ENCODE measurements at places on chromosomes 5 and 9.
A peak's percentile ranks its signal among the peaks of the same experiment; 100 is the strongest.

GRCh38 chr9:14479163-14479560, 165.2 kb upstream of the NFIB start:
- no peak for DNase-seq

GRCh38 chr9:133515615-133516255, 9.0 kb downstream of the MYMK start:
- no peak for DNase-seq

DNA sequence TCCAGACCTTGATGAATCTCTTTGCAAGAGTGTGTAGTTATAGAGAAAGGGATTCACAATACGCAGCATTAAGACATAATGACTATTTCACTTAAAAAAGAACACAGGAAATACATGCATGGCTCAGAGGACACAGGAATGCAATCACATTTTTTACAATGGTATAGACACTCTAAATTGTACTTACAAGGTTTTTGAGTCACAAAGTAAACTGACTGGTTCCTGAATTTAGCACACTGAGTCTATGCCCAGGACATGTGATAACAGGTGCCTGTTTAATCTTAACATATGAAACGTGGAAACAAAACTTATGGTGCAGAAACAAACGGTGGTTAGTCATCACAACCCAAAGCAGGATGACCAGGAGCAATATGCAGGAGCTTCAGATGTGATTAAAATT, 6.7 kb downstream of the EPB41L4A start:
- DNase-seq, result no peak

- DNase-seq, result no peak
Measured at GRCh38 chr5:177355868-177356168, 1.9 kb upstream of the RGS14 start.

GRCh38 chr5:9927106-9927505, 297.0 kb upstream of the TAS2R1 start:
- no peak for DNase-seq

DNA sequence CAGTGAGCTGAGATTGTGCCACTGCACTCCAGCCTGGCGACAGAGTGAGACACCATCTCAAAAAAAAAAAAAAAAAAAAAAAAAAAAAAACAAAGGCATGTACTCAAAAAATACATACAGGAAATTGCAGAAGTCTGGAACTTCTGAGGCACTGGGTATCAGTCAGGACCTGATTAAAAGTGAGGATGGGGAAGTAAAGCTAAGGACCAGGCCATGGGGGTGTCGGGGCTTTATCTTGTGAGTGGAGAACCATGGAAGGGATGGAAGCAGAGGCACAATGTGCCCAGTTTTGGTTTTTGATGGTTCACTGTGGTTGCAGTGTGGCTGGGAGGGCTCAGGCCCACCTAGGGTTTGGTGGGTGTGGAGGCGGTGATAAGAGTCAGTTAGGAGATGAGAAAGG, 212.7 kb upstream of the PIK3R1 start:
- DNase-seq, result no peak

- DNase-seq, result no peak
Measured at GRCh38 chr9:127608104-127608966, 3.7 kb upstream of the STXBP1 start.

DNA sequence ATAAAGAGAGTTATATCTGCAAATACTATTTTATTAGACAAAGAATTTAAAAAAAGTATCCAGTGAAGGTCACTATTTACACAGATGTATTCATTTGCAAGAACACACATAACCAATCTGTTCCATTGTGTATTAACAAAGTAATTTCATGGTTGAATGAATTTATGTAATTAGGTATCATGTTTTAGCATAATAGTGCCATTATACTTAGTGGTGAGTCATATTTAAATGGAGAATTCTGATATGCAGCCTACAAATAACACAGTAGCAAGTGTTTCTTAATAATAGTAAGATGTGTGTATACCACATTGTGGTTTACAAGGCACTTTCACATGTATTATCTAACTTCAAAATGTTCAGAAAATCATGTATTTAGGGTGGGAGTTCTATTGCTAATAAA, 1028.5 kb upstream of the ACO1 start:
- DNase-seq, result no peak

DNA sequence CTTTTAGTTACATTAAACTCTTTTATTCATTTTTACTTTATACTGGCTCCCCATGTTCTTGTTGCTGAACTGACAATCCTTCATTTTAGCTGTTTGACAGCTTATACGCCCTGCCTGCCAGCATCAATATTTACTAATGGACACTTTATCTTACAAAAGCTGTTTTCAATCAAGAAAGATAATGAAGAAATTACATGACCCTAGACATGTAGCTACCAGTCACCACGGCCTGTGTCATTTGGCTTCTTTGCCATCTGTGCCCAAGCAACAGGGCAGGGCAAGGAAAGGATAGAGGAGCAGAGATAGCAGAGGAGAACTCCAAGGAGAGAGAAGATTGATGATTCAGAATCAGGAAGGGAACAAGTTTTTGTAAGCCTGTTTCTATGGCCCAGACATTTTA, 647.3 kb downstream of the BRINP1 start:
- no peak for DNase-seq

GRCh38 chr9:135291165-135291564, 188.4 kb upstream of the PPP1R26 start:
- no peak for DNase-seq

DNA sequence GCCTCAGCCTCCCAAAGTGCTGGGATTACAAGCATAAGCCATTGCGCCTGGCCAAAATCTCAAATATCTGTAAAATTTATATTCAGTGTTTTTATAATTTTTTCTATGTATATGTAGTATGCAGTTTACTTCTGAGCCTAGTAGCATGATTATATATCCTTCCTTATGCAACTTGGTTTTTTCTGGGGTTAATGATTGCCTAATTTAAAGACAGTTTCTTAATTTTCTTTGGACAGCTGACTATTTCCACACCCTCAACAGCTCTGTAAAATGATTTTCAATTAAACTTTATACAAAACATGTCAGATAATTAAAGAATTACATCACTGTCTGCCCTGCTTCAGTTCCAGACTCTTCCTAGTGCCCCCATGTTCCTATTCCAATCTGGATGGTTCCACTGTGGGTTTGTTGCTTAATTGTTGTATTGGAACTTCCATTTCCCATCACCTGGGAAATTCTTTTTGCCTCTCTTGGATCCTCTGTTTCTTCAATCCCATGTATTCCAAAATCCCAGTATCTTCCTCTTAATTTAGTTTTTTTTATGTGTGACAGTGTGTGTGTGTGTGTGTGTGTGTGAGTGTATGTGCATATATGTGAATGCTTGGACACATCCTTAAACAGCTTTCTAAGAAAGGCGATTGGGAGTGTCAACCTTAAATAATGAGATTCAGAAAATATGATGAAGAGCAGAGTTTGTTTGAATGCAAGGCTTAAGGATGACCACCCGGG, 53.2 kb downstream of the C5orf22 start:
- no peak for DNase-seq

- DNase-seq, result no peak
Measured at GRCh38 chr5:126192226-126192625, 231.0 kb upstream of the GRAMD2B start.

DNA sequence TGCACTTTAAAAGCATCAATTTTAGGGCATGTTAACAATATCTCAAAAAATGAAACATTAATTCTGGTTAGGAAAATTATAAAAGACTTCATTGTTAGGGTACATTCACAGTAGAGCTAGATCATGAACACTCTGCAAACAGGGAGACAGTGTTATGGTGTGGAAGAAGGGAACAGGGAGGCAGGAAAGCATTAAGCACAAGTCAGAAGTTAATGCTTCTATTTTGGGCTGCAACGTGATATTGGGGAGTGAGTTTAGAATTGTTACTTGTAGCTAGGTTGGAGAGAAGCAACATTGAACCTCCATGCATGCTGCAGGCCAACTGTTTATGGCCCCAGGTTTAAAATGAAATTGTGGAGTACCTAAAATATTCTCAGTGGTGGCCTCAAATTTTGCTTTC, 278.1 kb upstream of the NMUR2 start:
- DNase-seq, result no peak

- DNase-seq, result no peak
Measured at GRCh38 chr5:54867310-54867944, 118.0 kb downstream of the ESM1 start.

DNA sequence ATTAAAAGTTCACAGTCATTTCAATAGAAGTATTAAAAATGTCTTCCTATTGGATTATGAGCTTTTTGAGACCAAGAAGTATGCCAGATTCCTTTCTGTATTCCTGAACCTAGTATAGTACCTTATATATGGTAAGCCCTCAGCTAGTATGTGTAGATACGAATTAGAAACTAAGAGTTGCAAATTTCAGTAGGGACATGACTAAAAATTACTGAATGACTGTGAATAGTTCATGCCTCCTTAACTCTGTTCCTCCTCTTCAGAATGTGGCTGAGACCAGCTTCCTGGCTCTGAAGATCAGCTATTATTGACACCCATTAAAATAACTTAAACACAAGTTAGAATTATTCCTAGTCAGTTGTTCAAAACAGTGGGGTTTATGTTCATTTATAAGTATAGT, 19.7 kb downstream of the KDM3B start:
- no peak for DNase-seq

DNA sequence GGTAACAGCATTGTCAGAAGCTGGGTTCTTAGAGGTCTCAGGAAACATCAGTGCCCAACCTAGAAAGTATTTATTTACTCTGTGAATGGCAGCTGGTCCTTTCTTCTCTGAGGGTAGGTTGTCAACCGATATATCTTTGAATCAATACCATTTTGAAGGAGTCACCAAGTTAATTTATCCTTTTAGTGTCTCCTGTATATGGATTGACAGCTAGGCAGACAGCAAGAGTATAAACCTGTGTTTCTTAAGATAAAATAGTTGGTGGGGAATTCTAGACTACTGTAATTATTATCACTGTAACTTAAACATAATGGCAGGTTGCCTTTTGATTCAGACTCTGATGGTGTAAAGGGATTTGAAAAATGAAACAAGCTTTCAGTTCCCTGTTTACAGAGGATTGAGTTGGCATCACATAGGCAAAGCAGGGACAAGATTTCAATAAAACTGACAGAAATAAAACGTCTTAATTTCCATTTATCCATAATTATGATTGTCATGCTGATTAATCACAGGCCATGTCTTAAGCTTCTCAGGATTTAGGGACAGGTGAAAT, 190.8 kb upstream of the HAPLN1 start:
- DNase-seq, result no peak

GRCh38 chr5:10332301-10332700, 21.2 kb upstream of the MARCHF6 start:
- no peak for DNase-seq

DNA sequence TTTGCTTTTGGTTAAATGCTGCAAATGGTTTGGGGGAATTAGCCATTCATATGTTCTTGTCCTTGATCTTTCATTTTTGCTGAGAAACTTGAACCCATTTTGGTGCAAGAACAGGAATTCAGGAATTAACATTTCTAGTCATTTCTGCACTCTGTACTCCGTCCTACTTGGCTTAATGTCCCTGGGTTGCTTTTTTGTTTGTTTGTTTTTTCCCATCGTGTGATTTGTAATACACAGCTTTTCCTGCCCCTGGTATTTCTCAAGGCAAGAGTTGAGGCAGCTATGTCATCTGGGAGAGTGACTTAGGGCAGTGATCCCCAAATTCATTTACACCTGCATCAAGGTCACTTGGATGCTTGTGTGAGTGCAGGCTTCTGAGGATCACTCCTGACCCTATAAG, 71.3 kb downstream of the IQGAP2 start:
- no peak for DNase-seq

GRCh38 chr9:128362774-128363173, 8.4 kb upstream of the URM1 start:
- no peak for DNase-seq

GRCh38 chr9:136991993-136992818, at the start of gene PAXX:
PAXX (plus strand) TSS chr9:136992422; CDS start chr9:136992444, 22 bp downstream.
- DNase-seq, result peak; percentile 93

DNA sequence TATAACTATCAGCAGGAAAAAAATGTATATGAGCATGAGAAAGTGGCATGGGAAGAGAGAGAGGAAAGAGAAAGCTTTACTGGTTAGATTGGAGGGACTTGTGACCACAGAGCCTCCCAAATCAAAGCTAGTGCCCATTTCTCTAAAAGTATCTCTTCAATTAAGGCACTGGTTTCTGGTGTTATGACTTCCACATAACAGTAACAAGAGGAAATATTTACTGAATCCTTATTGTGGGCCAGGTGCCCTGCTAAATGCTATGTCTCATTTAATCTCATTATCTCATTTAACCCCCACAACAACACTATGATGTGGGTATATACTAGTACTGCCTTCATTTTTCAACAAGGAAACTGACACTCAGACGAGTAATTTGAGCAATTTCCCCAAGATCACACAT, 221.5 kb downstream of the EBF1 start:
- no peak for DNase-seq

DNA sequence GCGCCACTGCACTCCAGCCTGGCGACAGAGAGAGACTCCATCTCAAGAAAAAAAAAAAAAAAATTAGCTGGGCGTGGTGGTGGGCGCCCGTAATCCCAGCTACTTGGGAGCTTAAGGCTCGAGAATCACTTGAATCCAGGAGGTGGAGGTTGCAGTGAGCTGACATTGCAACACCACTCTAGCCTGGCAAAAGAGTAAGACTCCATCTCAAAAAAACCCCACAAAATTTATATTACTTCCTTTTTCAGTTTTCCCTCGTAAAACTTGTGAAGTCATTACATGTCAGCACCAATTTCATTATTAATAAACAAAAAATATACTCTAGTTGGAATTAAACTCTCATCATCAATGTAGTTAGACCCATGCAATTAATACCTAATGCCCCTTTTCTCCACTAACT, 43.9 kb downstream of the SHLD3 start:
- no peak for DNase-seq
